ENCODE measurements at places on chromosomes 7 and 10.

GRCh38 chr7:786472-787255 lies 45.6 kb upstream of the SUN1 start:
- DNase-seq: peak; percentile 75

- no peak for DNase-seq
These were observed 46.7 kb upstream of the FOXI2 start for GRCh38 chr10:127690176-127690835.

GRCh38 chr10:99785646-99786045 lies 3.2 kb downstream of the ABCC2 start:
- DNase-seq: no peak

GRCh38 chr10:72260239-72260975 lies 13.3 kb upstream of the DDIT4 start:
- DNase-seq: peak; percentile 64

DNA sequence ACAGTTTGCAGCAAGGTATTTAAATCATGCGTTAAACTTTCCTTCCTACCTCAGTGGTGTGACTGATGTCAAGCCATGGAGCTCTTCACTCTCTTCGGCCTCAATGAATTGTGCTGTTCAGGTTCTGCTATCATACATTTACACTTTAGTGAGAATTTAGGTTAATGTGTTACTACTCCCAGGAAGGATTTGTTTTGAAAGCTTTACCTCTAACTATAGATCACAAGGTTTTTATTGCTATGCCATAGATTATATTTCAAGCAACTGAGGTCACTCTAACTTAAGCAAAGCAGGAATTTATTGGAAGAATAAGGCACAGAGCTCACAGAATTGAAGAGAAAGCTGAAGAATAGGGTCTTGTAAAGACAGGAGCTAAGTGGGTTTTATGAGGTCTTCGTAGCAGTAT lies 11.0 kb upstream of the ADD3 start:
- no peak for DNase-seq

DNA sequence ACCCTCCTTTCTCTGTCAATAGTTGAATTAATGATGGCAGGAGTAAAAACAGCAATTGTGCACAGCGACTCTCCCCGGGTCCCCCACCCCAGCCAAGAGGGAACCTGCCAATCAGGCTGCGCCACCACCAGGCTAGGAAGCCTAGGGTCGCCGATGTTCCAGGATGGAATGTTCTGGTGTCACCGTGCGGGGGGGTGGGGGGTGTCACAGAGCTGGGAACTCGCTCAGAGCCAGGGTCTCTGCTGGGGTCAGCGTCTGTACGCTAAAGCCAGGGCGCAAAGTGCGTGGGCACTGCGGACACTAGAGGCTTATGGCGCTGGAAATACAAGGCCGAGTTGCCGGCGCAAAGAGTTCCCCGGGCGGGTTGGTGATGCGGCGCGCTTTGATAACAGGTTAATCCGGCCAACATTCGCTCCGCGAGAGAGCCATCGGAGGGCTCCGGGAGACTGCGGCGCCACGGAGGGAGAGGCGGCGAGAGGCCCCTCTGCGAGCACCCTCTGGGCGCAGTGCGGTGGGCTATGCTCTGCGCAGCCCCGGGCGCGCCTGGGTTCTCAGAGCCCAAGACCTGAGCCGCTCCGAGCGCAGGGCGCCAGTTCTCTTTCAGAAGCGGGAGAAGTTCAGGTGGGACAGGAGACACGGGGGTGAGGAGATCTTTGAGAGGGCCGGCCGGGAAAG lies 192.3 kb downstream of the EMX2 start:
- no peak for DNase-seq

GRCh38 chr10:70561558-70561957 lies 41.0 kb downstream of the PRF1 start:
- DNase-seq: no peak

DNA sequence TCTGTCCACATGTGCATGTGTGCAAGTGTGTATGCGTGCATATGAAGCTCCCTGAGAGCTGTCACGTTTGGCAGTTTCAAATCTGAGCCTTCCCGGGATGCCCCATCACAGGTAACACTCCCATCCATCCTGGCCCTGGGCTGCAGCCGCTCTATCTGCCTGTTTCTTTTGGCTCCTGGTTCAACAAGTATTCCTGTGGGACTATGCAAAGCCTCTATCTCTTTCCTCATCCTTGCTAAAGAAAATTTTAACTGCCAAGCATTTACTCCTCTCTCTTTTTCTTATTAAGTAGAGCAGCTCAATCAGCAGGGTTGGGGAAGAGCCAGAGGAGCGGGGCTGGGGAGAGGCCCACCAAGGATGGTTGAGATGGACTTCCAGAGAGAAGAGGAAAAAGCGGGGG lies 24.4 kb upstream of the PDCD4 start:
- DNase-seq: no peak

GRCh38 chr10:132396494-132397035 lies 435 bp upstream of the PWWP2B start:
- peak; percentile 52 for DNase-seq

DNA sequence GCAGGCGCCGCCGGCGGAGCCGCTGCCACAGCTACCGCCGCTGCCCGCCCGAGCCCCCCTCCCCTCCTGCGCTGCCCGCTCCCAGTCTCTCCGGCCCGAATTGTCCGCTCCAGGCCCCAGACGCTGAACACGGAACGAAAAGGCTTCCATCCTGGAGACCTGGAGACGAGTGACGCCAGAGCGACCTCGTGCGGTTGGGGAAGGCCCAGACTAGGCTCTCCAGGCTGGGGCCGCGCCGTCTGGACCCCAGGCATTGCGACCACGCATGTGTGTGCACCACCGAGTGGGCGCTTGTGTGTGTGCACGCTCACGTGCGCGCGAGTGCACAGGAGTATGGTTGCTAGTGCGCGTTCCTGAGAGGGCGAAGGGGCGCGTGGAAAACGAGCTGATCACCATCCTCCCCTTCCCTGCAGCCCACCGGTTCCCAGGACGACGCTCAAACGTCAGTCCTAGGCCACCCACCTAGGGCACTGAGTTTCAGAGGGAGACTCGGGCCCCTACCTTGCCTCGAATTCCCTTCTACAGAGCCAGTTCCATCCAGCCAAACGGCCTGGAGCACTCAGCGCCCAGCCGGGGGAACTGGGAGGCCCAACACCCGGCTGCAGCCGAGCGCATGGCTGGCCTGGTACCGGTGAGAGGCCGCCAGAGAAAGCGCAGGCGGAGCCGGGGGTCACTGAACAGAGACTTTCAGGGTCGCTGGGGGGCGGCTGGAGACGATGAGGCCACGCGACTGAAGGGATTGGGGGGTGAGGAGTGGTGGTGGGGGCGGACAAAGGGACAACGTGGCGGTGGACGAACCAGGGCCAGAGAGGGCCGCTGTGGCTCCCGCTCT lies 11.6 kb downstream of the LBX1 start:
- no peak for DNase-seq

- no peak for DNase-seq
These were observed 237.2 kb downstream of the GLI3 start for GRCh38 chr7:41999736-42000283.

GRCh38 chr7:102220960-102221800 lies 65.5 kb upstream of the SH2B2 start:
- no peak for DNase-seq

DNA sequence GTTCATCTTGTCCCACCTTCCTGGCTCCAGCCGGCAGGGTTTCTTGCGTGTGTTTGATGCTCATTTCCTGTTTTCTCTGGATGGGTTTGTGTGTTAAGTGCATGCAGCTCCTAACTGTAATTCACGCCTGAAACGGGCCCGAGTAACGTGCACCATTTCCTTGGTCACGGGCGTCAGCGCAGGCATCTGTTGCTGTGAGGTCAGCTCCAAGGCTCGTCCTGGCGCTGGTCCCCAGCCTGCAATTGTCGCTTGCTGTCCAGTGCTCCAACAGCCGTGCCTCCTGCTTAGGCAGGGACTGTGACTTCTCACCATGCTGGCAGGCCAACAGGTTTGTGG lies 201.1 kb downstream of the GLRX3 start:
- no peak for DNase-seq

GRCh38 chr7:78124216-78124615 lies 325.6 kb downstream of the PHTF2 start:
- DNase-seq: no peak

GRCh38 chr10:113661332-113661731 lies 2.5 kb downstream of the NRAP start:
- DNase-seq: no peak

GRCh38 chr10:131625041-131625440 lies 275.8 kb upstream of the PPP2R2D start:
- DNase-seq: no peak

DNA sequence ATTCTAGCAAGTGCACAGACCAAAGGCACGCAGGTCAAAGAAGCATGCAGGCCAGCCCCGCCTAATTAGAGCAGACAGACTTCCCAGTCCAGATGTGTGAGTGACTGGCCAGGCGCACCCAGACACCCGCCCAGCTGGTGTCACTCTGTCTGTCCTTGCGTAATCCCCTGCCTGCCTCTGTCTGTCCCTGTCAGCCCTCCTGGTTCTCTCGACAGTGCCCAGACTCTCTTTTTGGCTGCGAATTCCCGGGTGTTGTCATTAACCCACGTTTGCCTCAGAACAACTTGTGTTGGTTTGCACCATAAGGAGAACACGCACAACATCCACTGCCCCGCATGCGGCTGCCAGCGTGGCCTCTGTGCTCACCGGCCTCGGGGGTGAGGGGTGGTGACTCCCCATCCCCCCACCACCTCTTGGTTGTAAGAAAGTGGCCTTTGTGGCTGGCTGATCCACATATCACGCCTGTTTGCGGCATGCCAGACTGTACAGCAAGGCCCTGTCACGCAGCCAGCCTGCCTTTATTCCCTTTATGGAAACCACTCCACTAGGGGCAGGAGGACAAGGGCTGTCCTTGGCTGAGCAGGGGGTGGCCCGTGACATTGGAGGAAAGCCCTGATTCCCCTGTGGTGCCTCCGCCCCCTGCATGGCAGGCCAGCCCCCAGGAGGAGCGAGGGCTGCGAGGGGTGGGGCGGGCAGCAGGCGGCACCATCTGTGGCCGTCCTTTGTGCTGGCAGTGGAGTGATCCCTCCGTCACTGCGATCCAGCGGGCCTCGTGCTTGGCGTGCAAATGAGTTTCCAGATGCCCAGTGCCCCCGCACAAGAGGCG lies 72.8 kb upstream of the PPIF start:
- no peak for DNase-seq

- no peak for DNase-seq
These were observed 125.6 kb downstream of the CYP26A1 start for GRCh38 chr10:93199191-93199751.

DNA sequence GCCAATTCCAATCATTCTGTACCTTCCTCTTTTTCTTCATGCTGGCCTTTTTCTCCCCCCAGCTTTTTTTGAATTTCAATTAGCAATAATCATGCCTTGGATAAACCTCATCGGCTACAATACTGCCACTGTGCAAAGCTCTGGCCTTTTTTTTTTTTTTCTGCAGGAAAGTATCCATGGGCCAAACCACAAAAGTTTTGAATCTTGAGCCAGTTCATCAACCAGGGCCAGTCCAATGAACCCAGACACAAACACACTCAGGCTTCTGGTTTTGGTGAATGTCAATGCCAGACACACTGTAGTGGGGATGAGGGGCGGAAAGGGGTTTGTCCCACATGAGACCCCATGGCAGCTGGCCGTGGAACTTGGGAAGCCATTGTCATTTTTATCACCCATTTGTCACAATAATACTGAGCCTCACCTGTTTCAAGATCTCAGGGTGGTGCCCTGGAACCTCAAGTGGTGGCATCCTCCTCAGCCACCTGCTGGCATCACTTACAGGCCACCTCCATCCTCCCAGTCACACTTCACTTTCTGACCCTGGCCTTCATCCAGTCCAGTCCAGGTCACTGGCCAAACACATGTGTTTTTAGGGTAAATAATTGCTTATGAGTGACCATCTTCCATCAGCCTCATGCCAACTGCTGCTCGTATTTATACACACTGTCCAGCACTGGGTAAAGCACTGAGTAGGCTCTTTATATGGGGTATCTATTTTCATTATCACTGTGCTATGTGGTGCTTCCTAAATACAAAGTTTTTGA lies 40.8 kb upstream of the TSPAN33 start:
- no peak for DNase-seq

DNA sequence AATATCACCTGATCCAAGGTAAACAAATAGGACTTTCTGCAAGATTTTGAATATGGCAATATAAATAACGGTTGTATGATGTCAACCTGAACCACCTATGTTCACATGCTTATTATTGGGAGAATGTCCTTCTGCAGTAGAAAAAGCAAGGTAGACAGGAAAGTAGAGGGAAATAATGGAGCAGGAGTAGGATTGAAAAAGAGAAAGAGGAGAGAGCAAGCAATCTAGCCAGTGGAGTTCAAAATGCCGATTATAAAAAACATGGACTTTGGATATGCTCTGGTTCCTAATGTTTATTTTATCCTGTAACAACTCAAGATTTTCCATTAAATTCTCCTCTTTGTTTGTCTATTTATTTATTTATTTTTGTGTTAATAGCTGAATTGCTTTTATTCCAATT lies 878.0 kb upstream of the KCND2 start:
- DNase-seq: no peak

DNA sequence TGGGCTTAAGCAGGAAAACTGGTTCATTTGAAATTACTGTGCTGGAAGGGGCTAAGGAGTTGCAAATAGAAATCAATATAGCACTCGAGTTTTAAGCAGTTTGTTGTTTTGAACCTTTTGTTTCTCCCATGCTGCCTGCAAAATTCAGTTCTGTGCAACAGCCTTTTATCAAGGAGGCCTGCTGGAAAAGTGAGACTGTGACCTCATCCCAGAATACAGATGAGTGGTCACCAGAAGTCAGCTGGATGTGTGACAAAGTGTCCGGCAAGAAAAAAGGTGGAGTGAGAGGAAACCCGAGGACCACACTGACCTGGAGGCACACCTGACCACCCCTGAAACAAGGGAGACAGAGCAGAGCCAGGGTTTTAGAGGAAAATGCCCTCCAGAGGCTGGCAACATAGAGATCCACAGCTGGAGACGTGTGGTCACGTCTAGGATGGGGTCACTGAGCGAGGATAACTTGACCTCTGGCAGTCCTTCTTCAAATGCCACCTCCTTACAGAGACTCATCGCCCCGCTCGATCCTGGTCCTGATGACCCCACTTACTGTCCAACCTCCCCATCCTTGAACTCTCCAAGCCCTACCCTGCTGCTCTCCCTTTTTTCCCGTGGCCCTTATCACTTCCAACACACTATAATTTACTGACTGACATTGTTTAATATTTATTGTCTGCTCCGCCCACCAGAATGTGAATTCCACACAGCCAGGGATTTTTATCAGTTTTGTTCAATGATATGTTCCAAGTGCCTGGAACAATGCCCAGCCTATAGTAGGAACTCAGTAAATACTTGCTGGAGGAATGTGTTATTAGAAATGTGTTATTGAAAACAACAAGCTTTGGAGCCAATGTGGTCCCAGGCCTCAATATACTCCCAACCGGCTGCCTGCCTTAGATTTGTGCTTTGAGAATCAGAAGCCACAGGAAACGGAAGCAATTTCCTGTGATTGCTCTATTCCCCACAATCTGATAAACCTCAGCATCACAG lies 243.8 kb downstream of the GLI3 start:
- no peak for DNase-seq

DNA sequence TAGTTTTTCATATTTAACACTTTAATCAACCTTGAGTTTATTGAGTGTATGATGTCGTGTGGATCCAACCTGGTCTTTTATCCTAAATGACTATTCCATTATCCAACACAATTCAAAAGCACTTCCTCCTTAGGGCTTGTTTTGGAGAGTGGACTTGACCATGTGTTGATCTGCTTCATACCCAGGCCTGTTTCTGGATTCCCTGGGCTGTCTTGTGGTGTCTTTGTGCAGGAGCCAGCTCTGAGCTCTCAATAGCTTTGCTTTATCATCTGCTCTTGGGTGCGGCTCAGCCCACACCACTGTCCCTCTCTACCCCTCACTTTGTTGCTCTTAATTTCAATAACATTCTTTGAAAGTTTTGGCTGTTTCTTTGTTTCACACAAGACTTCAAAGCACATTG lies 70.9 kb upstream of the CHST15 start:
- no peak for DNase-seq

GRCh38 chr7:105719395-105719794 lies 138.1 kb upstream of the EFCAB10 start:
- DNase-seq: no peak

Measured in activated CD4-positive, alpha-beta T cell treated with anti-CD3 and anti-CD28 coated beads, Interleukin-2, amount 50 U/mL, for 4 hours (primary cell).